Chondrocyte (in vitro differentiated cells): ENCODE measurements at places on chromosomes 13 and 19. TPM values are rescaled to one million over a fixed set of nuclear protein-coding genes. Genes with fewer than 3 reads are reported as not detected.

GRCh38 chr13:113552786-113553434 lies 31.6 kb upstream of the TFDP1 start:
- no peak overlapping the region for H3K27ac ChIP-seq
- peaks cover 8% of the 10 kb centered on the region for H3K36me3 ChIP-seq
- DNase-seq: peak; percentile 54
- no peak overlapping the region for H3K4me3 ChIP-seq

DNA sequence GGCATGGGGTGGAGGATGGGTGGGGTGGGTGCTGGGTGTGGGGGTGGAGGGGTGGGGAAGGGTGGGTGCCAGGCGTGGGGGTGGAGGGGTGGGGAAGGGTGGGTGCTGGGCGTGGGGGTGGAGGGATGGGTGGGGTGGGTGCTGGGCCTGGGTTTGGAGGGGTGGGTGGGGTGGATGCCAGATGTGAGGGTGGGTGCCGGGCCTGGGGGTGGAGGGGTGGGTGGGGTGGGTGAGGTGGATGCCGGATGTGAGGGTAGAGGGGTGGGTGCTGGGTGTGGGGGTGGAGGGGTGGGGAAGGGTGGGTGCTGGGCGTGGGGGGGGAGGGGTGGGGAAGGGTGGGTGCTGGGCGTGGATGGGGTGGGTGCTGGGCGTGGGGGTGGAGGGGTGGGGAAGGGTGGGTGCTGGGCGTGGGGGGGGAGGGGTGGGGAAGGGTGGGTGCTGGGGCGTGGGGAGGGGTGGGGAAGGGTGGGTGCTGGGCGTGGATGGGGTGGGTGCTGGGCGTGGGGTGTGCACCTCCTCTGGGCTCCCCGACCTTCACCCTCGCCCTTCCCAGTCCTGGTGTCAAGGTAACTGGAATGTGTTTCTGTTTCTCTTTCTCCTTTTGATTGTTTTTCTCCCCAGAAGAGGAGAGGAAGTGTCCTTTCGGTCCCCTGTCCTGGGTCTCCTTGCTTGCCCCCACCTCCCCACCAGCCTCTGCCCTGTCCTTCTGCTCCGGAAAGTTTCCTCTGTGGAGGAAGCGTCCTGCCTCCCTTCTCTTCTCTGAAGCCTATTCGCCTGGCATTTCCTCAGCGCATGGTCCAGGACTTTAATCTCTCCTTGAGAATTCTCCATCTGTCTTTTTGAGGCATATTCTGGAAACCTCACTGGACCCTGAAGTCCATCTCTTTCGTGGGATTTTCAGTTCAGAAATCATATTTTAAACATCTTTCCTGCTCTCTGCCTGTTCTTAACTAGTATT lies 22.9 kb upstream of the CFAP97D2 start:
- no peaks in the 10 kb centered on the region for H3K36me3 ChIP-seq
- peaks cover 9% of the 10 kb centered on the region for H3K27me3 ChIP-seq
- H3K4me3 ChIP-seq: no peak overlapping the region
- peaks cover 19% of the 10 kb centered on the region for H3K4me1 ChIP-seq
- no peak for DNase-seq

ZNF541 gene
- not detected in 3 replicates for total RNA-seq

DNA sequence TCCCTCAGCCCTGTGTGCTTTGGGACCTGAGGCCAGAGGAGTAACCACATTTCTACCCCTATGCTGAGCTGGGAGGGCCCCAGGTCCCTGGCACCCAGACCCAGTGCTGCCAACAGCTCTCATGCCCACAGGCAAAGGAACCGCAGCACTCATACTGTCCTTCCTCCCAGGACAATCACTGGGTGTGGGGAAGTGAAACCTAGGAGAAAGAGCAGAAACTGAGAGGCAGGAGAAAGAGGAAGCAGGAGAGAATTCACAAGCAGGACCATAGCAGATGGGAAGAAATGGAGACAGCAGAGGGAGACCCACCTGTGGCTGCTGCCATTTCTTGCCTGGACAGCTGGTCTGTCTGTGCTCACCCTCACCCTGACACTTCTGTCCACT lies 18.9 kb downstream of the CCDC97 start:
- H3K4me1 ChIP-seq: peaks cover 55% of the 10 kb centered on the region
- no peak overlapping the region for H3K4me3 ChIP-seq
- H3K27me3 ChIP-seq: no peaks in the 10 kb centered on the region
- H3K27ac ChIP-seq: peak overlapping the region; percentile 97

CPB2 gene
- total RNA-seq: not detected in 3 replicates

- H3K27me3 ChIP-seq: no peaks in the 10 kb centered on the region
- no peaks in the 10 kb centered on the region for H3K36me3 ChIP-seq
- no peak for DNase-seq
Measured at GRCh38 chr13:45811891-45812694, 39.5 kb downstream of the SIAH3 start.

GRCh38 chr13:81487151-81487550 lies 1146.2 kb upstream of the SPRY2 start:
- DNase-seq: no peak
- H3K36me3 ChIP-seq: no peaks in the 10 kb centered on the region
- no peak overlapping the region for H3K27ac ChIP-seq
- H3K27me3 ChIP-seq: peaks cover 3% of the 10 kb centered on the region

VSTM1 gene
- not detected in 3 replicates for total RNA-seq

DNA sequence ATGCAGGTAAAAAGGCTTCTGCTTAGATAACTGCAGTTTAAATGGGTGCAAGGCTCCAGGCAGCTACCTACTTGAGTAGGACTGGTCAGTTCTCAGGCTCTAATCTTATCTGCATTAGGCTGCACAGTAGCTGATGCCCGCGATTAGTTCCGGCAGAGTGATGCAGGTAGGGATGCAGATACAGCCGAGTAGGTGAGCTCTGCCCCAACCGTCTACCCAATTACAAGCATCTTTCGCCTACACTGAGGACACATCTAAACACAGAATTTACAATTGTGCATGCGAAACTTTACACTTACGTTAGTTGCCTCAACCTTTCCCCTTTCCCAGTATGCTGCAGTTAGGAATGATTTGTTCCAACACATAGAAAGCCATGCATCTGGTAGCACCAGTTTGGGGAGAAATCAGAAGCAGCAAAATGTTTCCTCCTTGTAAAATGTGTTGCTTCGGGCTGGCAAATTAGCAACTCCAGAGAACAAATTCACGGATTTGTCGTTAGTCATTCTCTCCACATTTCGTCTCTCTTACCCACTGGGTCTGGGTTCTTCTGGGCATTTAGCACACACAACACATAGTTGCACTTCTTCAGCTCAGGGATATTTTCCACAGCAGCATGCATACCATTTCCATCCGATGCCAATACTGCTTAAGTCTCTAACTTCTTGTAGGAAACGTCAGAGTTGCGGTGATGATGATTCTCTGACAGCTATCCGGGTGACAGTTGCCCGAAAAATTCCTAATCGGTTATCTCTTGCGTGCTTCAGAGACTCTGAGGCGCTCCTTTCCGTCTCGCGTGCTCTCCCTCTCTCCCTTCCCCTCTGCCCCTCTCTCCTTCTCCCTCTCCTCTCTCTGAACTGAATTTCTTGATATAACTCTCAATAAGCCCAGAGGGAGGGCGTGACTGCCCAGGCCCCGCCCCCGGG lies at the start of gene PCDH9:
TSS of gene PCDH9 (minus strand) at position 856 of the 923 bp plus-strand sequence. CDS start 1,896 bp downstream, outside the sequence.
- H3K36me3 ChIP-seq: no peaks in the 10 kb centered on the region
- H3K27ac ChIP-seq: peak within 1 kb of the TSS; percentile 93
- no peak within 1 kb of the TSS for H3K4me3 ChIP-seq

- peaks cover 13% of the 10 kb centered on the region for H3K36me3 ChIP-seq
- H3K27me3 ChIP-seq: no peaks in the 10 kb centered on the region
- peak overlapping the region; percentile 77 for H3K4me3 ChIP-seq
- peak; percentile 97 for DNase-seq
- peaks cover 59% of the 10 kb centered on the region for H3K4me1 ChIP-seq
Measured at GRCh38 chr13:44436589-44437337, 63.1 kb downstream of the SERP2 start.

GRIN2D gene
- 2.4 to 5.1 TPM (median 4.9 TPM) in 3 replicates for total RNA-seq

GRCh38 chr13:43441899-43442499 lies 344.8 kb downstream of the ENOX1 start:
- peak overlapping the region; percentile 62 for H3K27ac ChIP-seq
- H3K27me3 ChIP-seq: no peaks in the 10 kb centered on the region
- H3K4me3 ChIP-seq: peak overlapping the region; percentile 39
- no peaks in the 10 kb centered on the region for H3K36me3 ChIP-seq

KLK12 gene
- not detected in 3 replicates for total RNA-seq

DNA sequence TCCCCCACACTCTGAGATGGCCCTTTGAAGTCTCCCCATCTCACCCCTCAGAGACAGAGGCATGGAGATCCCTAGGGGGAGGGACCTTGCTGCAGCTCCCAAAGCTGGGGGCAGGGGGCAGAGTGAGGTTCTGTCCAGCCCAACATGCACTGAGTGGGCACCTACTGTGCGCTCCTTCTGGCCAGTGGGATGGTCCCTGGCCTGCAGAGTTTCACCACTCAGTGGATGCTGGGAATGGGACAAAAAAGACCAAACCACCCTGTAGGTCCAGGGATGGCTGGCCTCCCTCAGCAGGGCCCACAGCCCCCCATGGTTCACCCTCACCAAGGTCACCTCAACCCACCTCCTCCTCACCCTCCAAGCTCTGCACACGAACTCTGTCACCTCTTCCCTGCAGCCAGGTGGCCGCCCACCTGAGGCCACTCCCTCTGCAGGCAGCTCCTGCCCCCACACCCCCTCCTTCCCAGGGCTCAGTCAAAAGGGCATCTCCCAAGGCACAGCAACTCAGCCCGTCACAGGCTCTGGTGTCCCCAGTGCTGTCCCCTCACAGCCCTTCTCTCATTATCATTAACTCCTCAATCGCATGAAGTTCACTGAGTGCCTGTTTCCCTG lies 16.1 kb downstream of the CEACAM21 start:
- no peak for DNase-seq
- H3K4me3 ChIP-seq: no peak overlapping the region
- H3K27ac ChIP-seq: no peak overlapping the region
- H3K27me3 ChIP-seq: peaks cover 16% of the 10 kb centered on the region

HIPK4 gene
- total RNA-seq: 0.20 to 0.53 TPM (median 0.46 TPM) in 3 replicates

- peaks cover 15% of the 10 kb centered on the region for H3K27me3 ChIP-seq
- H3K27ac ChIP-seq: no peak overlapping the region
- peak; percentile 61 for DNase-seq
- H3K4me3 ChIP-seq: no peak overlapping the region
Measured at GRCh38 chr19:51111606-51112005, 3.4 kb upstream of the CTU1 start.

DNA sequence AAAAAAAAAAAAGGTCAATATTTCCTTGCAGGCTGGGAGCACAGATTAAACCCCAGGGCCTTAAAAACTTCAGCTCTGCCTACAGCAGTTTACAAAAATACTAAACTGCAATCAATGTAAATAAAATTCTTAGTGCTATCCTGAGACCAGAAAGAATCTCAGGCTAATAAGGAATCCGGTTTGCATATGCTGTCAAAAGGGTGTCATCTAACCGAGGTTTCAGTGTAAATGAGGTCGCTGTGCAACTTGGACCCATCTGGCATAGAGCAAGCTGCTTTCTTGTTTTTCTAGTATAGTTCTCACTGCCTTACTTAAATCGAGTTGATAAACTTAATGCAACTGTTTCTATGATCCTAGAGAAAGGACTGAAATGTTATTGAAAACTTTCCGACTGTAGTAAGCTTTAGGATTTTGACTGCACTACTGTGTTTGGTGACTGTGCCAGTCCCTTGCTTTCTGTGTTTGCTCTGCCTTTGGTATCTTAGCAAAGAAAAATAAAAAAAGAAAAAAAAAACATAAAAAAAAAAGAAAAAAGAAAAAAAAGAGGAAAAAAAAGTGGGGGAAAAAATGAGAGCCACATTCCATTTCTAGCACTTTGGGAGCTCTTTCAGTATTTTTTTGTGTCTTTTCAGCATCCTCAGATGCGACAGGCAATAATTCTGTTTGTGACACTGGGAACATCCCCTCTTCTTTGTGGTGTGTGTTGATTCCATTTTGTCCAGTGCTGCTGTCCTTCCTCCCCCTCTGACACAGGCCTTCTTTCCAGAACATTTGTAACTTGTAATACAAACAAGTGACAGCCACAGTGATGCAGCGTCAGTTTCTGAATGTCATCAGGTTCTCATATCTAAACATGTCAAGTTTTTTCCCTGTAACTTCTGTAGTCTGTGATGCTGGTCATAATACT lies 340.5 kb downstream of the ZNF536 start:
- no peak overlapping the region for H3K4me3 ChIP-seq
- no peak overlapping the region for H3K27ac ChIP-seq
- no peaks in the 10 kb centered on the region for H3K4me1 ChIP-seq
- peaks cover 39% of the 10 kb centered on the region for H3K27me3 ChIP-seq

ZNF534 gene
- total RNA-seq: not detected in 3 replicates

MPV17L2 gene
- total RNA-seq: 10.9 to 14.2 TPM (median 12.8 TPM) in 3 replicates

GRCh38 chr19:16141043-16141442 lies 2.4 kb upstream of the HSH2D start:
- H3K27ac ChIP-seq: no peak overlapping the region
- no peak for DNase-seq
- H3K27me3 ChIP-seq: peaks cover 2% of the 10 kb centered on the region
- no peaks in the 10 kb centered on the region for H3K36me3 ChIP-seq

DNA sequence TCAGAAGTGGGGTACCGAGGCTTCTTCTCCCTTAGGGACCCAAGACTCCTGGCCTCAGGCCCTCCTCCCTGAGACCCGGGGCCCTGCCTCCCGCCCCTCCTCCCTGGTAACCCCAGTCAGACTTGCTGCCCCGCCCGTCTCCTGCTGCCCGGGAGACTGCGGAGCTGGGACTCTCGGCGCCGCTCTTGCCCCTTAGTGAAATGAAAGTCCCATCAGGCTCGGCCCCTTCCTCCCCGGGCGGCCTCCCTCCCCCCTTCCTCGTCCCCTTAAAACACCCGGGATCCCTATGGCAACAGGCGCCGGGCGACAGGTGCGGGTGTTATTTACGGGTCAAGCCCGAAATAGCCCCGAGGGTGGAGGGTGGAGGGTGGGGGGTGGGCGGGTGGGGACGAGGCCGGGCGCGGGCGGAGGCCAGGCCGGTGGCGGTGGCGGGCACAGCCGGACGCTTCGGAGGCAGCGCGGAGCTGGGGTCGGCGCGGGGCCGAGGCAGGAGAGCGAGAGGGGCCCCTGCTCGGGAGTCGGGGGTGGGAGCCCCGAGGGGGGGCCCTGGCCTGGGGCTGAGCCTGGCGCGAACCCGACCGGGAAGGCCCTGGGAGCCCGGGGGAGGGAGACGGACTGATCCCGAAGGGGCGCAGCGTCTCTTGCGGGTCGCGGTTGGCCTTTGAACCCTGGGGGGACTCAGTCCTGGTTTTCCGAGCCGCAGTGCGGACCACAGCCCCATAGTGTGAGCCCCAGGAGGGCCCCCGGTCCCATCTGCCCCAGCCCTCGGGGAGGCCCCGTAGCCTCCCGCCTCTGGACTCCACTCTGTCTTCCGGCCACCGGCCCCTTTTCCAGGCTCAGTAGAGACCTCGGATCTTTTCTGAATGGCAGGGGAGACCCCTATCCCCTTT lies at the start of gene CACNG6:
TSS of gene CACNG6 (plus strand) at position 414 of the 890 bp plus-strand sequence. CDS start 1,241 bp downstream, outside the sequence.
- H3K36me3 ChIP-seq: no peaks in the 10 kb centered on the region
- peaks cover 31% of the 10 kb centered on the region for H3K27me3 ChIP-seq
- H3K4me1 ChIP-seq: peaks cover 4% of the 10 kb centered on the region
- peak within 1 kb of the TSS; percentile 44 for H3K4me3 ChIP-seq
- no peak within 1 kb of the TSS for H3K27ac ChIP-seq

GRCh38 chr13:39170711-39171110 lies 132.5 kb downstream of the NHLRC3 start:
- no peaks in the 10 kb centered on the region for H3K36me3 ChIP-seq
- no peak overlapping the region for H3K27ac ChIP-seq
- H3K27me3 ChIP-seq: no peaks in the 10 kb centered on the region
- DNase-seq: no peak
- H3K4me1 ChIP-seq: no peaks in the 10 kb centered on the region
- H3K4me3 ChIP-seq: no peak overlapping the region

DAND5 gene
- total RNA-seq: 0.36 to 0.57 TPM (median 0.41 TPM) in 3 replicates
